ENCODE measurements at places on chromosomes 7 and 10. TPM values are rescaled to one million over a fixed set of nuclear protein-coding genes. Genes with fewer than 3 reads are reported as not detected.

- no peak overlapping the region for H3K4me3 ChIP-seq
- no peaks in the 10 kb centered on the region for H3K27me3 ChIP-seq
- H3K4me1 ChIP-seq = no peaks in the 10 kb centered on the region
- H3K27ac ChIP-seq = no peak overlapping the region
- H3K36me3 ChIP-seq = no peaks in the 10 kb centered on the region
These were observed 448.1 kb downstream of the SORCS1 start for GRCh38 chr10:106716381-106716780.

- DNase-seq = no peak
- no peaks in the 10 kb centered on the region for H3K4me1 ChIP-seq
- peaks cover 3% of the 10 kb centered on the region for H3K27me3 ChIP-seq
- no peaks in the 10 kb centered on the region for H3K36me3 ChIP-seq
- no peak overlapping the region for H3K4me3 ChIP-seq
- no peak overlapping the region for H3K27ac ChIP-seq
These were observed 423.8 kb upstream of the NRP1 start for GRCh38 chr10:33758299-33758698.

DNA sequence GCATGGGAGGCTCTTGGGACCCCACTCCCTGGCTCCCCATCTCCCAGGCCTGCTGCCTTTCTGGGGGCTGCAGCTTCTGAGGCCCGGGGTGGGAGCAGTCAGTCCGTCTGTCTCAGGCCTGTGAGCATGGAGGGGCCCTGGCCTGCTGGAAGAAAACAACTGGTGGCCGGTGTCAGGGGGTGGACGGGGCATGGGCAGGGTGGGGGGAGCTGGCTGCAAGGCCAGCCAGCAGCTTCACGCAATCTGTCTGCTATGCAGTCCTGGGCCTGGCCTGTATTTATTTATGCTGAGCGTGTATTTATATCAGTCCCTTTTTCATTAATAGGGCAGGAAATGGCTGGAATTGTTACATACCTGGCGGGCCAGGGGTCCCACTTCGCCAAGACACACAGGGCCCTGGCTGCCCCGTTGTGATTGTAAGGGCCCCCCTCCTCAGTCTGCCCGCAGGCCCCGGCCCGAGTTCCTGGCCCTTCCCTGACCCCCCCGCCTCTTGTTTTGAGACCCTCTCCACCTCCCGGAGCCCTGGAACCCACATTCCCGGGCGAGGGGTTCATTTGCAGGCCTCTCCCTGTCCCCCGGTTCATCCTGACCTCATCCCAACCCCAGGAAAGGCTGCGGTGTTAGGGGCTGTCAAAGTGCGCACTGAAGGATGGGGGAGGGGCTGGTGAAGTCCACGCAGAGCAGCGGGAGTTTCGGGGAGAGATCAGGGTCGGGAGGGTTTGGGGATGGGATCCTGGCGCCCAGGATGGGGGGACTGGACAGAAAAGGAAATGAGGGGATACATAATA, 8.2 kb downstream of the TMEM270 start:
- no peak overlapping the region for H3K27ac ChIP-seq
- DNase-seq = no peak
- no peaks in the 10 kb centered on the region for H3K36me3 ChIP-seq
- H3K4me3 ChIP-seq = no peak overlapping the region
- H3K4me1 ChIP-seq = no peaks in the 10 kb centered on the region

DNA sequence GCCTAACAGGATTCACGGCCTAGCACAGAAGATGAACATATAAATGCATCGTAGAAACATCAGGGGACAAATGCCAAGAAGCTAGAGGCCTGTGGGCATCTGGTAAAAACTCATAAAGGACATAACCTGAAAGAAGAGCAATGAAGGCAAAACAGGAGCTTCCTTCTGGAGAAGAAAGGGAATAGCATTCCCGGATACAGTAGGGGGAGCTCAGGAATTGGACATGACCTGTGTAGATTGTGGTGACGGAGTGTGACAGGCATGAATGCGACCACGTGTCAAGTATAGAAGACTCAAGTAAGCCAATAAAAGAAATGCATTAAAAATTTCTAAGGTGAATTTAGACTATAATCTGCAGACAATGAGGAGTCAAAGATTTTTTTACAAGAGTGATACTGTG, 270.1 kb downstream of the AGMO start:
- no peak overlapping the region for H3K4me3 ChIP-seq
- no peak overlapping the region for H3K27ac ChIP-seq
- H3K4me1 ChIP-seq = no peaks in the 10 kb centered on the region
- DNase-seq = no peak
- no peaks in the 10 kb centered on the region for H3K27me3 ChIP-seq

GRCh38 chr7:26662646-26663045, 201.7 kb downstream of the SKAP2 start:
- no peak for DNase-seq
- H3K4me1 ChIP-seq = peaks cover 17% of the 10 kb centered on the region
- no peak overlapping the region for H3K4me3 ChIP-seq
- peaks cover 5% of the 10 kb centered on the region for H3K27me3 ChIP-seq

DNA sequence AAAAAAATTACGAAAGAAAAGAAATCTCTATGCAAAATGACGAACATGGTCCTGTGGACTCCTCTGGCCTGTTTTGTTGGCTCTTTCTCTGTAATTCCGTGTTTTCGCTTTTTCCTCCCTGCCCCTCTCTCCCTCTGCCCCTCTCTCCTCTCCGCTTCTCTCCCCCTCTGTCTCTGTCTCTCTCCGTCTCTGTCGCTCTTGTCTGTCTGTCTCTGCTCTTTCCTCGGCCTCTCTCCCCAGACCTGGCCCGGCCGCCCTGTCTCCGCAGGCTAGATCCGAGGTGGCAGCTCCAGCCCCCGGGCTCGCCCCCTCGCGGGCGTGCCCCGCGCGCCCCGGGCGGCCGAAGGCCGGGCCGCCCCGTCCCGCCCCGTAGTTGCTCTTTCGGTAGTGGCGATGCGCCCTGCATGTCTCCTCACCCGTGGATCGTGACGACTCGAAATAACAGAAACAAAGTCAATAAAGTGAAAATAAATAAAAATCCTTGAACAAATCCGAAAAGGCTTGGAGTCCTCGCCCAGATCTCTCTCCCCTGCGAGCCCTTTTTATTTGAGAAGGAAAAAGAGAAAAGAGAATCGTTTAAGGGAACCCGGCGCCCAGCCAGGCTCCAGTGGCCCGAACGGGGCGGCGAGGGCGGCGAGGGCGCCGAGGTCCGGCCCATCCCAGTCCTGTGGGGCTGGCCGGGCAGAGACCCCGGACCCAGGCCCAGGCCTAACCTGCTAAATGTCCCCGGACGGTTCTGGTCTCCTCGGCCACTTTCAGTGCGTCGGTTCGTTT, 83.5 kb upstream of the SLF2 start:
- DNase-seq = no peak
- peak overlapping the region; percentile 67 for H3K4me3 ChIP-seq
- no peak overlapping the region for H3K27ac ChIP-seq
- H3K4me1 ChIP-seq = peaks cover 21% of the 10 kb centered on the region
- H3K36me3 ChIP-seq = no peaks in the 10 kb centered on the region
- peaks cover 69% of the 10 kb centered on the region for H3K27me3 ChIP-seq

DNA sequence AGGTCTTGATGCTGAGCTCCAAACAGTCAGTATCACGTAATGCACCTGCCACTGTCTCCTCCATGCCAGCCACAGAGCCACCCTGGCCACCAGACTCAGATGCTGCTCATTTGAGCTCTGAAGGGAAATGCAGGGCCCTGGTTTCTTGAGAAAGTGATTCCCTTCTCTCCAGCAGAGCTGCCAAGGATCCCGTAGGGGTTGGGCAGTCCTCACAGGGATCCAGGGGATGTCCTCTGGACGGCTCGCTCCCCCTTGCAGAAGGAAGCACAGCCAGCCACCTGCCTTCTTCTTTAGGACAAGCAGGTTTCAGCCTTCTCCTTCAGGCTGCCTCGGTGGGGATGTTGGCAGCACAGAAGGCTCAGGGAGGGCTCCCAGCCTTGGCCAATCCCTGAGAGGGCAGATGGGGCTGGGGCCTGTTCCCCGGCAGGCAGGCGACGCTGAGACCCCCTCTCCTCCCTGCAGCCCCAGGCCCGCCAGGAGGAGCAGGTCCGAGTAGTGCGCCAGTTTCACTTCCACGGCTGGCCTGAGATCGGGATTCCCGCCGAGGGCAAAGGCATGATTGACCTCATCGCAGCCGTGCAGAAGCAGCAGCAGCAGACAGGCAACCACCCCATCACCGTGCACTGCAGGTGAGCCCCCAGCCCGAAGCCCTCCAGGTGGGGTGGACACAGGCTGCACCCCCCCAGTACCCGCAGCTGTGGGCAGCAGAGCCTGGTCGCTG, 48.9 kb downstream of the MKI67 start:
- H3K4me3 ChIP-seq = no peak overlapping the region
- H3K4me1 ChIP-seq = no peaks in the 10 kb centered on the region
- H3K27ac ChIP-seq = no peak overlapping the region
- H3K27me3 ChIP-seq = no peaks in the 10 kb centered on the region

DNA sequence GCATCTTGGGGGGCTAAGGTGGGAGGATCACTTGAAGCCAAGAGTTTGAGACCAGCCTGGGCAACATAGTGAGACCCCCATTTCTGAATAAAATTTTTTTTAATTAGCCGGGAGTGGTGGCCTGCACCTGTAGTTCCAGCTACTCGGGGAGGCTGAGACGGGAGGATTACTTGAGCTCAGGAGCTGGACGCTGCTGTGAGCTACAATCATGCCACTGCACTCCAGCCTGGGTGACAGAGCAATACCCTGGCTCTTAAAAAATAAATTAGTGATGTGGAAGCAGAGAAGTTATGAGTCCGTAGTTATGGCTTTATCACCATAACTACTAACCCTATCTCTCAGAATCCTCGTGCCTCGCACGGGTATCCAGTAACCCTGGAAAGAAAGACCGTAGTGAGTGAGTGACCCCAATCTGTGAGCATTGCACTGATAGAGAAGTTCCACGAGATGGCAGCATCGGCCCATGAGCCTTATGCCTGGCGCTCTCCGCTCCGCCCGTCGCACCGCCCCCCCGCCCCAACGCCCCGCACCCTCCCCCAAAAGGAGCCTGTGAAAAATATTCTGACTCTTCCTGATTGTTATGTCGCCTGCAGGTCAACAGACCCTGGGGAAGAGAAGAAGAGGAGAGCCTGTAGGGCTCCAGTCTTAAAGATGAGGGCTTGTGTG, 4.9 kb upstream of the SLC29A3 start:
- no peak overlapping the region for H3K4me3 ChIP-seq
- H3K4me1 ChIP-seq = peaks cover 9% of the 10 kb centered on the region
- DNase-seq = peak; percentile 67
- no peaks in the 10 kb centered on the region for H3K36me3 ChIP-seq
- peaks cover 7% of the 10 kb centered on the region for H3K27me3 ChIP-seq

The IQCE gene
- total RNA-seq = 8.5 TPM

The ASB10 gene
- not detected for total RNA-seq

The HOXA13 gene
- total RNA-seq = not detected

The EMX2 gene
- not detected for total RNA-seq

The KNDC1 gene
- total RNA-seq = 0.70 TPM
